ENCODE measurements at places on chromosomes 4 and X.

- no peak for DNase-seq
Measured at GRCh38 chr4:142386449-142386848, 459.7 kb downstream of the INPP4B start.

DNA sequence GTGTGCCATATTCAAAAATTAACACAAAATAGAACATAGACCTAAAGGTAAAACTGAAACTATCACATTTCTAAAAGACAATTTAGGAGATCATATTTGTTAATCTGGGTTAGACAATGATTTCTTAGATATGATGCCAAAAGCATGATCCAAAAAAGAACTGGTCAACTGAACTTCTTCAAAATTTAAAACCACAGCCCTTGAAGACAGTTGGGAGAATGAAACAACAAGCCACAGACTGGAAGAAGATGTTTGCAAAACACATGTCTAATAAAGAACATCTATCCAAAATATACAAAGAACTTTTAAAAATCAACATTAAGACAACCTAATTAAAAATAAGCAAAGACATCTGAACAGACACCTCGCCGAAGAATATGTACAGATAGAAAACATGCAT, 19.5 kb downstream of the COMMD8 start:
- no peak for DNase-seq

DNA sequence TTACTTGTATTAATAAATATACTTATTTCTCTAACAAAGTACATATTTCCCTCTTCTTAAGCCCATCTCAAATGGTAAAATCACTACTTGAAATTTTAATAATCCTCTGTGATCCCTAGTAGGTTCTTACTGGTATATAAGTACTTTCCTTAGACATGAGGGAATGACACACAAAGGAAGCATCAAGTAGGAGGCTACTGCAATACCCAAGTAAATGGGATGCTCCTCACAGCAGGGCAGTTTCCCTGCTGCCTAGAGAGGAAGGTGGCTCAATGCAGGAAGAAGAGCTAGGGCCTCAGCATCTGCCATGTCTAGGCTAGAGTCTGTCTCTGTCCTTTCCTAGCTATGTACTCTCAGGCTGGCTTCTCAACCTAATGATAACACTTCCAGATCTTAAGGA, 122.1 kb upstream of the DIPK2B start:
- DNase-seq, result no peak

GRCh38 chr4:20037745-20038144, 214.0 kb upstream of the SLIT2 start:
- DNase-seq, result no peak

DNA sequence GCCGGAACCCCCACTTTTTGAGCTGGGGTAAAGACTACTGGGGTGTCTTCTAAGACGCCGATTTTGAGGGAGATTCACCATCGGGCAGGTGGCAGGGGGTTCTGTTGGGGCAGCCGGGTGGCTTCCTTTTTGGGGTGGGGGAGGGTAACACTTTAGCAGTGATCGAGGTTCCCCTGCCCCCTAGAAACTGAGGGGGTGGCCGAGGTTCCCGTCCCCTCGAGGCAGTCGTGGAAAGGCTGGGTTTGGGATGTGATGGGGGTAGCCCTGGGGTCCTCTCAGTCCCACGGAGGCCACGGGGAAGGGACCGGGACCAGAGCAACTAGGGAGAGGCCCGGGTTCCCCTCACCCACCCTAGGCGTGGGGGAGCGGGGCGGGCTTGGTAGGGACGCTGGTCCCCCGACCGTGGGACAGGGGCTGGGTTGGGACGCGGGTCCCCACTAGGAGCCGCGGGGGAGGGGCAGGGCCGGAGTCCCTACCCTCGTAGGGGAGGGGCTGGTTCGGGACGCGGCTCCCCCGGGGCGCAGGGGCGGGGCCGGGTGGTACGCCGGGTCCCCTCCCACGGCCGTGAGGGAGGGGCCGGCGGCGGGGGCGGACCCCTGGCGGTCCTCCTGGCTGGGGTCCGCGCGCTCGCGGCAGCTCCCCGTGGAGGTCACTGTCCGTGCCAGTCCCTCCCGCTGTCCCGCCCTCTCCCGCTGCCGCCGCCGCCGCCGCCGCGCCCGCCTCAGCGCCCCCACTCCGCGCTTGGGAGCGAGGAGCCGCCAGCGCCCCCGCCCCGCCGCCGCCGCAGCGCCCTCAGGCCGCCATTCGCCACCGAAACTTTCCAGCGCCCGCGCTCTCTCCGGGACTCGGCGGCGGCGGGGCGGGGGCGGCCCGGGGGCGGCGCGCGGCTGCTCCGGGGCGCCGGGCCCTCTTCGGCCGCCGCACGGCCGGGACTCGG, at the start of gene TBL1X:
TSS of gene TBL1X (plus strand) at position 624 of the 937 bp plus-strand sequence. CDS start 188,529 bp downstream, outside the sequence.
- DNase-seq, result peak; percentile 59

DNA sequence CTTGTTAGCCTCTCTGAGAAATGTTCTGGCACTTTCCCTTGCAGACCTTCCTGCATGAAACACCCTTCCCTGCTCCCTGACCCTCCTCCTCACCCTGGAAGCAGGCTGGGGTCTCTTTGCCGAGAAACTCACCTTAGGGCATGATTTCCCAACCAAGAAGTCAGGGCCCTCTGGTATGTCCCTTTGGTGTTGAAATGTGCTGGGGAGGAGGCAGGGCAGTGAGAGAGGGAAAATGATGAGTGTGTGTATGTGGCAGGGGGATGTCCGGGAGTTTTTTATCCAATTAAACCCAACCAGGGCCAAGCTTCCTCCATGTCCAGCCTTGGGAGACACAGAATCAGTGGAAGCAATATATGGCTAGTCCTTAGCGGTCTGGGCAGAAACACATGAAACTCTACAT, 5.1 kb downstream of the ELF4 start:
- no peak for DNase-seq

- no peak for DNase-seq
Measured at GRCh38 chr4:88826771-88827170, 129.1 kb upstream of the NAP1L5 start.

DNA sequence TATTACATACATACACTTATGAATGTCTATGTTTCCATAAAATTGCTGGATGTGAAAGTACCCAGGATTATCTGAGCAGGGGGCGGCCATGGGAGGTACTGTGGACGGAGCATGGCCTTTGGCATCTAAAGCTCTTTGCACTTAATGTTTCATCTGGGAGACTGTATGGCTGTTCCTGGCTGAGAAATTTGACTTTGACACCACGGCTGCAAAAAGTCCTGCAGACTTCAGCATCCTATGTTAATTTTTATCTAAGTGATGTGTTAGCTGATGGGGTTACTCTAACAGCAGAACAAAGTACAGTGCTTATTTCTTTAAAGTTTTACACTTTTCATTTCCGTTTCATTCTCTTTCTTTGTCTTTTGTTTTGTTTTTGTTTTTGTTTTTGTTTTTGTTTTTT, 139.8 kb upstream of the STX18 start:
- no peak for DNase-seq

GRCh38 chr4:85637778-85638177, 162.8 kb downstream of the ARHGAP24 start:
- DNase-seq, result no peak

- no peak for DNase-seq
Measured at GRCh38 chr4:142129931-142130330, 493.5 kb downstream of the IL15 start.

GRCh38 chr4:140799686-140800225, 43.6 kb upstream of the TBC1D9 start:
- DNase-seq, result no peak

DNA sequence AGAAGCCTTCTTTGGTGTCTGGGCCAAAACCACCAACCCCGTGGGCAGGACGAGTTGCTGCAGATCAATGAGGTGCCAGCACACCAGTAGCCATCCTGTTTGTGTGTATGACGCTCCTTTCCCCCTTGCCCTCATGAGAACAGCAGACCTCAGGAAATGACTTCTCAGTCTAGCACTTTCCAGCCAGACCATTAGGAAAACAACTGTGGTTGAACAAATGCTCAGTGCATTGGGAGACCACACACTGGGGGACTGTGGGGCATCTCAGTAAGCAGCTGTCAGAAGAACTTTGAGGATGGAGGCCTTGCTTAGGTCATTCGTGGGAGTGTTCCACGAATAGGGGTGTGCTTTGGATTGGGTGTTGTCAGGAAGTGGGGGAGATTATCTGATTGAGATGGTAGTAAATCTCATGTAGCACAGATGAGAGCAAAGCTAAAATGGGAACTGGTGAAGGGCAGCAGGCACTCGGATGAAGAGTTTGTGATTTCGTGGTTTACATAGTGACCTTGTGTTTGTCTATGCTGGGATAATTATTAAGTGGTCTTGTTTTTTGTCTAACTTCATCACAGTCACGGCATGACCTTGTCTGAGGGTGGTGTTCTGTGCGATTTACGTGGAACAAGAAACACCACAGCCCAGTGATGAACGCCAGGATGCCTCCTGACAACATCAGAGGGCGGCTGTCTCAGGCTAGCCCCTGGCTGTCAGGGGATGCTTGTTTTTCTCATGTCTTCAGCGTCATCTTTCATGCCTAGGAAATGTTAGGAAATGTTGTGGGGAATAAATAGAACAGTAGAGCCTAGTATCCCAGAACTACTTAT, 70.1 kb downstream of the USP46 start:
- DNase-seq, result no peak

GRCh38 chr4:182825003-182825402, 92.2 kb downstream of the DCTD start:
- DNase-seq, result no peak

- DNase-seq, result no peak
Measured at GRCh38 chrX:9862525-9862924, 76.3 kb downstream of the SHROOM2 start.

- peak; percentile 1 for DNase-seq
Measured at GRCh38 chrX:18828832-18829404, 121.5 kb downstream of the PPEF1 start.

DNA sequence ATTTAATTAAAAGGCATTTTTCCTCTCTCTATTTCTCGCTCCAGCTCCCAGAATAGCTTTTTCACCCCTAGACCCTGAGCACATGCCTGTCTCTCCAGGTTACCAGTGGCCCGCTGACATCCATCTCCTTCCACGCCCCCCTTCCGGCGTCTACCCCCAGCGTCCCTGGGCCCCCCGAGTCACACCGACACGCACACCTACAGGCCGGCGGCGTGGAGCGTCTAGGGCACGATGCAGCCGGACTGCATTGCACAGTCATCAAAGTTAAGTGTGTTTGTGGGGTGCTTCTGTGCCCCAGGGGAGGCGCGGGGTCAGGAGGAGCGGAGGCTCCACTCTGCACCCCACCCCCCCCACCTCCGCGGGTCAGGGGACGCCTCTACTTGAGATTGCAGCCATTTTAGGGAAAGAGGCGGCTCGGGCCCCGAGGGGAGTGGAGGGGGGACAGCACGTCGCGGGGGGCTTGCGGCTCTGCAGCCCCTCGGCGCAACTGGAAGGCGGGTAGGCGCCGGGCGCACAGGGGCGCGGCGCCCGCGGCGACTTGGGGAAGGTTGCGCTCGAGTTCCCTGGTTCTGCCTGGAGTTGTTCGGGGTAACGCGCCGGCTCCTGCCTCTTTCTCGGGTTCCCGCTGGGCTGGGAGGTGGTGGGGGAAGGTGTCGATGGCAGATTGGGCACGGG, 112.7 kb downstream of the DHX15 start:
- peak; percentile 6 for DNase-seq

- DNase-seq, result no peak
Measured at GRCh38 chr4:10731690-10732089, 47.1 kb upstream of the CLNK start.

GRCh38 chrX:40855932-40856515, 120.7 kb upstream of the MED14 start:
- no peak for DNase-seq

GRCh38 chrX:63581398-63581797, 203.6 kb downstream of the ARHGEF9 start:
- DNase-seq, result no peak

DNA sequence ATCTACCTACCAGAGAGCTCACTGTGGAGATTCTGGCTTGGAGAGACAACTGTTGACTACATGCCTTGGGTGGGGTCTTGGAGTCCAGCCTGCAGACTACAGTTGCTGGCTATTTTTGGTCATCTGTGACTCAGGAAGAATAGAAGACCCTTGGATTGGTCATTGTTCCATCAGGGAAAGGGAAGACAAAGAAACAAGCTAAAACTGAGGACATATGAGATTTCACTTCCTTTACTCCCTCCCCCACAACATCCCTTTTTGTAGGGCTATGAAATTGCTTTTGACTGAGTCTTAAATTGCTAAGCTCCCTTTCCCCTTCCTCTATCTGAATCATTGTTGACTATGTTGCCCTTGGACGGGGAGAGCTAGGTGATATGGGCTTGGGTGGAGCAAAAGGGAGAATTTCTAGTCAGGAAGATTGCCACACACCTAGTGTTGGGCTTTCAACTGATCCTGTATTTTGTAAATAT, 11.7 kb downstream of the MSN start:
- no peak for DNase-seq

GRCh38 chr4:74543983-74544382, 99.0 kb downstream of the AREG start:
- DNase-seq, result no peak

DNA sequence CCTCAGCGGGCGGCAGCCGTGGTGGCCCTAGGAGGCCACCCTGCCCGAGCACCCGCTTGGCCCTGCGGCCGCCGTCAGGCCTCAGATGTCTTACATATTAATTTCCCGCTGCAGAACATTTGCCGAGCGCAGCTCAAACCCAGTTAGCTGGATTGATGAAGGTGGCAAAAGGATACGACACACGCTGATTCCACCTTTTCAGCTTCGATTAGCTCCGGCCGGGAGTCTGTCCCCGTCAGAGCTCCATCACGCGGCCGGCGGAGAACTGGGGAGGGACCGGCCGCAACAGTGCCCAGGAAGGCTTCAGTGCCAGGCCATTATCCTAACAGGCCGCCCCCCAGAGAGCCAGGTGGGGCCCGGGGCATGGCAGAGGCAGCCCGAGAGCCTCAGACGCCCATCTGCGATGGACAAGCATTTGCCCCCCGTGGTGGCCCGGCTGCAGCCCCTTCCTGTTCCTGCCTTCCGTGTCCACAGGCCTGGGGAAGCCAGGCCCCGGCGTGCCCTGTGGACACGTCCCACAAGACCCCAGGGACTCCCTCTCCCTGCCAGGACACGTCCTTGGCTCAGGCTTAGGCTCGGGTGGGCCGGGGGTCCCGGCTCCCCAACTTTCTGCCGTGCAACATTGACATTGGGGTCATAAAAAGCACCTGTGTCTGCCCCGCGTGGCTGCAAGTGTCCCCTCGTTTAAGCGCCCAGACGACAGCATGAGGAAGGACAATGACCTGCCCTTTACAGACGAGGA, 133.8 kb upstream of the NKX1-1 start:
- DNase-seq, result no peak

DNA sequence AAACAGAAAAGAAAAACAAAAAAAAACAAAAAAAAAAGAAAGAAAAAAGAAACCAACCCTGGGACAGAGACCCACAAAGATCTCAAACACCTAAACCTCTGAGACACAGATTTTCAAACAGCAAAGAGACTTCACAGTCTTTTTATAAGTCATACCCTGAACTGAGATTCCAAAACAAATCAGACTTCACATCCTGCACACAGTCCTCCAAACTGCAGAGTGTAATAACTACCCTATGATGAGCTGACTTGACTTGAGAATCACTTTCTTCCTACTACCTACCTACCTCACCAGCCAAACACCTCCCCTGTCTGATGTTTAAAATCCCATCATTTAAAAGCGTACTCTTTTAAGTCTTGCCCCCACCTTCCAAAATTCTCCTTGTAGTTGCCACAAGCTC, 25.2 kb upstream of the GLOD5 start:
- no peak for DNase-seq

Data from stimulated activated CD4-positive, alpha-beta T cell treated with anti-CD3 and anti-CD28 coated beads, Interleukin-4, amount 100 ng/mL, for 4 hours (primary cell).